ENCODE measurements at places on chromosomes 6 and 20.

DNA sequence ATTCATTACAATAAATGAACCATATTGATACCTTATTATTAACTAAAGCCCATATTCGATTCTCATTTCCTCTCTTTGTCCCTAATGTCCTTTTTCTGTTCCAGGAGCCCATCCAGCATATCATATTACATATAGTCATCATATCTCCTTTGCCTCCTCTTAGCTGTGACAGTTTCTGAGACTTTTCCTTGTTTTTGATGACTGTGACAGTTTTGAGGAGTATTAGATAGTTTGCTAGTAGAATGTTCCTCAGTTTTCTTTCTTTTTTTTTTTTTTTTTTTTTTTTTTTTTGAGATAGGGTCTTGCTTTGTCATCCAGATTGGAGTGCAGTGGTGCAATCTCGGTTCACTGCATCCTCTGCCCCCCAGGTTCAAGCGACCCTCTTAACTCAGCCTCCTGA lies 61.6 kb downstream of the TIAM2 start:
- DNase-seq, result no peak

DNA sequence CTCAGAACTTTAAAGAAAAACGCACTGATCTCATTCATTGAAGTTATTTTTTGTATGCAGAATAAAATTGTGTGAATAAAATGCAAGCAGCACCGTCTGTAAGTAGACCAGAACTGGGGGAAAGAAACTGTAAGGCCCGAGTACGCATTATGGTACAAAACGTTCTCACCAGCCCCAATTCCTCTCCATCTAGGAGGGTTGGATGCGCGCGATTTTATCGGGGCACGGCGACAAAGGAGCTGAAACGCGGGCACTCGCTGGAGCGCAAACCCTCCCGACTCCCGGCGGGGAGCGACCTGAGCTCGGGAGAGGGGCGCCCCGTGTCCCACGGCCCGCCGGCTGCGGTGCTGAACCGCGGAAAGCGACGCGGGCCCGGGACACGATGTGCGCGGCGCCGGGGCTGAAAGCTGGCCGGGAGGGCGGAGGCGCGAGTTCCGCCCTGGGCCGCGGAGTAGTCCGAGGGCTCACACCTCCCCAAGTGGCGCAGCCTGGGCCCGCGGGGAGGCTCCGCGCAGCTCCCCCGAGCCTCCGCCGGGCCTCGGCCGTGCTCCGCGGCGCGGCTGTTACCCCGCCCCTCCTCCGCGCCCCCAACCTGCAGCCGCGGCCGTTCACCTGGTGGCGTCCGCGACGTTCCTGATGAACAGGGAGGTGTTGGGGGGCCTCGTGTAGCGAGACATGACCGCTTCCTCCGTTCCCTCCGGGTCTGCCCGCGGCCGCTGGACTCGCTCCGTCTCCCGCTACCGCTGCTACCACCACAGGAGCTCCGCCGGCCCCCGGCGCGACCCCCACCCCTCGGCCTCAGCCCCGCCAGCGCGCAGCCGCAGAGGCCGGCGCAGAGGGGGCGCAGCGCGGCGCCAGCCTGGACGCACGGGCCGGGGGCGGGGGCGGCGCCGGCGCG lies at the start of gene SRSF12:
SRSF12 (minus strand) TSS at position 861 of the 898 bp plus-strand sequence; CDS start at position 677, 184 bp downstream.
- DNase-seq, result peak; percentile 59

- no peak for DNase-seq
Observed at GRCh38 chr20:20847814-20848213, 135.4 kb upstream of the RALGAPA2 start.

- DNase-seq, result no peak
Observed at GRCh38 chr6:132236281-132236680, 165.0 kb downstream of the MOXD1 start.

DNA sequence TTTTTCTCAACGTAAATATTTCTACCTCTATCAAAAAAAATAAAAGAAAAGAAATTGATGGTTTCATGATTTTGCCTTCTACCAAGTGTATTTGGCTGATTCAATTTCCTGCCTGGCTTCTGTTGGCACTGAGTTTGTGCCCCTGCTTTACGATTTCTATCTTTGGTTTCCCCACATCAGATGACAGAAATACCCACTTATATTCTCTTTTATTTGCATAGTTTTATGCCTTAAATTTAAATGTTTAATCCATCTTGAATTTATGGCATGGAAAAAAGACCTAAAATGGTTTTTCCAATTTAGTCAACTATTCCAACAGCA lies 34.3 kb downstream of the RNF24 start:
- no peak for DNase-seq

GRCh38 chr20:62453186-62453808 lies 22.5 kb downstream of the GATA5 start:
- no peak for DNase-seq

DNA sequence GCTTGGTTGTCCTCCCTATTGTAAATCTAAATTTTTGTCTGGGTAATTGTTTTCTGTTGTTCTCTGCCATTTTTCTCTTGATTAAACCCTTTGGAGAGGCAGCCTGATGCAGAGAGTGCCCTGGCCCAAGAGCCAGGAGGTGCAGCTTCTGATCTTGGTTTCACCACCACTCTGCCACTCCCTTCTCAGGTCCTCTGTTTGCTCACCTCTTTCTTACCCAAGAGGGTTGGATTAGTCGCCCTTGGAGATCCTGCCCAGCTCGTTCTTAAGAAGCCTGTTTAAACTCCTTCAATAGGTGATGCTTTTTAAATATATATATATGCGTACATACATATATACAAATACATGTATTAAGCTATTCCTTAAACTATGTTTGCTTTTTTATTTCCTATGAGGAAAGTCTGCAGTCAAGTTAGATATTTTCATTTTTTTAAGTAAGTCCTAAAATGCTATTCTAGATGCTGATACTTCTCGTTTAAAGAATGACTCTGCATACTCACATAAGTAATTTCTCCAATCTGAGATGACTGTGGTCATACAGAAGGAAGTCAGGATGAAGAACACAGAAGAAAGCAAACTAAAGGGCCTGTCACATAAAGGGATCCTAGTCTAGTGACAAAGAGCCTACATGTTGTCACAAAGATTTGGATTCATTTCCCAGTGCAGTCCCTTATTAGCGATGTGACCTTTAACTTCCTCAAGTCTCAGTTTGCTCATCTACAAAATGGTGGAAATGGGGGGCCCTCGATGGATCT lies 19.9 kb downstream of the TPD52L1 start:
- DNase-seq, result no peak

GRCh38 chr6:137320271-137320670 lies 101.1 kb upstream of the IFNGR1 start:
- no peak for DNase-seq

DNA sequence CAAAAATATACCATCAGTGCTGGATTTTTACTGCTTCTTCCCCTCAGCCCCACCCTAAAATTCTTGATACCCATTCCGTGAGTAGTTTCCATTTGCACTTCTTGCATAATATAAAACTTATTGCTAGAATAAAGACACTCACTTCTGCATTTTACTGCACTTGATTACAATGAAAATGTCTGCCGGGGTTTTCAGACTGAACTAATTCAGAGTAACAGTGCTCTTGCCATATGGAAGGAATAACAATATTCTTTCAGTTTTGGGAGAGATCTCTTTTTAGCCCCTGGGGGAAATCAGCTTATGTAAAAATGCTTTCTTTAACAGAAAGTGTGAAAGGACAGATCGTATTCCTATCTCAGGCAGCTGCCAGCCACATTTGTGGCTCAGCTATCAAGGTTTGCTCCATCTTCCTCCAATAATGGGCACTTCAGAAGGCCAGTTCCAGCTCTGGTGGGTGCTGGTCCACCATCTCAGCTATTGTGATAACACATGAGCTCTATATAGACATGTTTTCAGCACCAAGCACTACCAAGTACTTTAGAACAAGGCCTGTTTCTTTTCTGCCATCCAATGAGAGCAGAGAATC lies 8.9 kb downstream of the SMLR1 start:
- DNase-seq, result no peak

GRCh38 chr20:38222231-38222922 lies 38.2 kb downstream of the KIAA1755 start:
- peak; percentile 80 for DNase-seq

- no peak for DNase-seq
Observed at GRCh38 chr20:9928955-9929354, 90.1 kb upstream of the PAK5 start.

DNA sequence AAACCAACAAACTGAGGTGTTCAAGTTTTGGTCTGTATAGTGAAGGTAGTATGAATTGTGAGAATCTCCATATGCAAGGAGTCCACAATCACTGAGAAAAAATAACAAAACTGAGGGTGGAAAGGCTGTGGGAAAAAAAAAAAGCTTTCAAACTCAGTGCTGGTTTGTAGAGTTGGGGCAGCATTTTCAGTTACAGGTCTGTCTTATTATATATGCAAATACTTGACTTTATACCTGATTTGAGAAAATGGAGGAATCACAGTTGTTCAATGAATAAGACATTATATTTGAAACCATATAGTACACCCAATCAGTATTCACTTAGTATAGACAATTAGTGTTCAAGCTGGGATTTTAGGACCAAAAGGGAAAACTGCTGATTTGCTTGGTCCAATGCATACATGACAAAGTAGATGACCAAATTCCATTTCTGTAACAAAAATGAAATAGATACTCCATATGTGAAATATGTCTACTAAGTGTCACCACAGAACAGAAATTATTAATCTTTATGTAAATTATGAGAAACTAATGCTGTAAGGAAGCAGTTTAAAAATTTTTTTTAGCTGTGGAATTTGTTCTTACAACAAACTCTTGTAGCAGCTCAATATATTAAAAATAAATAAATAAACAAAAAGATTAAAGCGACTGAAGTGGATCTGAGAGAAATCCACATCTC lies 187.7 kb downstream of the ASCC3 start:
- no peak for DNase-seq

DNA sequence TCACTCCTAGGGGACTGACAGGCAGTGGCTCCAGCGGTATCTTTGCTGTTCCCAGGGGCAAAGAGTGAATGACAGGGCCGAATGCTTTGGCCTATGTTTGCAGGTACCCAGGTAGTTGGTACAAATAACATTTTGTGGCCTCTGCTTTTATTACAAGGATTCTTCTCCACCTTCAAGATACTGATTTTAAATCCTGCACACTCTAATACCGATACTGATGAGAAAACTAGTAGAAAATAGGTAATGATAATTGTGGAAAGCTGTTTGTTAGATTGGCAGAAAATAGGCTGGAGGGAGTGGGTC lies 772 bp downstream of the HINT3 start:
- no peak for DNase-seq

GRCh38 chr6:165543781-165544180 lies 119.3 kb downstream of the PDE10A start:
- DNase-seq, result no peak

DNA sequence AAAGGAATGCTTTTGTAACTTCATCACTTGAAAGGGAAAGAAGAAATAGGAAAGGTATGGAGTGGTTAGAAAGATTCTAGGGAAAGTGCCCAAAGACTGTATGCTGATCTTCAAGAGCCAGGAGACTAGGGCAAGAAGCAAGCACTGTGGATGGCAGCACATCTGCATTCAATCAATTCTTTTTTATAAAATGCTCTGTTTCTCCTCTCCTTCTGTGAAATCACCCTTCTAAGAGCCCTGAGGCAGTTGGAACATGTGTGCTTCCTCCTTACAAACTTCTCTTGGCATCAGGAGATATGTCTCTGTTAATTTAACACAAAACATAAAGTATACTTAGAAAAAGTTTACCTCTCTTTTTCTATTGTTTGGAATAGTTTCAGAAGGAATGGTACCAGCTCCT lies 1162.2 kb upstream of the GJE1 start:
- no peak for DNase-seq

GRCh38 chr6:89021629-89022028 lies 58.2 kb upstream of the RNGTT start:
- DNase-seq, result no peak

- DNase-seq, result no peak
Observed at GRCh38 chr6:46584586-46584985, 68.0 kb downstream of the CYP39A1 start.

- no peak for DNase-seq
Observed at GRCh38 chr20:25299806-25300205, 51.9 kb downstream of the PYGB start.

- DNase-seq, result no peak
Observed at GRCh38 chr6:151869787-151870186, 62.3 kb downstream of the ESR1 start.

DNA sequence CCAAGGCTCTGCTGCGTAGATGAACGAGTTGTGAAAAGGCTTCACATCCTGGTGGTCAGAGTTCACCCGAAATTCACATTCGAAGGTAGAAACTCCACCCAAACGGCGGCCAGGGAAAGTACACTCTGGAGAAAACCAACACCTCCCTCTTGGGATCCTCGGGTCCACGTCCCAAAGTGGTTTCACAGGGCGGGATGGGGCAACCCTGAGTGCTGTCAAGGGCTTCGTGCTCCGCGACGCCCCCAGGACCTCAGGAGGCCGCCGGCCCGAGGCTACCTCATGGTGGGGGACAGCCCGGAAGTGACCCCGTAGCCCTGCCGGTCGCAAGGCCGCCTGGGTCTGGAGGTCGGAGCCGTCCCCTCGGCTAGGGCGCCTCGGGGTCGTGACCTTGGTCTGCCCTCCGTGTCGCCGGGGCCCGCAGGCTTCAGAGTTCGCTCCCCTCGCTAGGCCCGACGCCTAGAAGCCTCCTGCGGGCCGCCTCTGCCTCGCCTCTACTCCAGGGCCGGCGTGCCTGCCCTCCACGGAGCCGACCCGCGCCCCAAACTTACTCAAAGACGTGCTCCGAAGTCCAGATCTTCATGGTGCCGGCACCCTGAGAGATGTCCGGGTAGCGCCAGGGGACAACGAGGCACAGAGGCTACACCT lies at the start of gene PRELID3B:
PRELID3B (minus strand) TSS at position 636 of the 645 bp plus-strand sequence; CDS start at position 580, 56 bp downstream.
- DNase-seq, result peak; percentile 21

DNA sequence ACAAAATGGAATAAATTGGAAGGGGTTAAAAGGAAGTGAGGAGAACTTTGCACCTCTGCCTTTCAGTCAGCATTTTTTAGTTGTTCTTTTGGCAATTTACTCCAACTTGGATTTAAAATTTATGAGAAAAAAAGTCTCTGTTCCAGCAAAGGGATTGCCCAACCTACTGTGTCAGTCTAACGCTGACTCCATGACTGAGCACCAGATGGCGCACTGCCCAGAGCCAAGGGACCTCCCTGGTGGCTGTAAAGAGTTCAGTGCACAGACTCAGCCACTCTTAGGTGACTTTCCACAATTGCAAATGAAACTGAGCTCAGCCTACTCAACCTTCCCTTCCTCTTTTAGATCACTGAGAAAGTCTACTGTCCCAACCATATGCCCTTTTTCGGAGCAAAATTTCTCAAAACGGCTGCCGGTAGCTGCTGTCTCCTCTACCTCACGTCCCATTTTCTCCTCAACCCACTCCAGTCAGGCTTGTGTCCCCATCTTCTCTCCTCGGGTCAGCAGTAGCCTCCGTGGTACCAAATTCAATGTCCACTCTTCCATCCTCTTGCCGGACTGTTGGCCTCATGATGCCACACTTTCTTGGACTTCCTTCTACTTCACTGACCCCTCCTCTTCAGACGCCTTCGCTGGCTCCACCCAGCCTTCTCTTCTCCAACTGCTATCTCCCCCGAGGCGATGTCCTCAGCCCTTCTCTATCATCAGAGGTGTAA lies 38.7 kb downstream of the GSTA2 start:
- DNase-seq, result no peak

- DNase-seq, result no peak
Observed at GRCh38 chr6:79613912-79614311, 17.2 kb upstream of the SH3BGRL2 start.

GRCh38 chr6:149457316-149457884 lies 27.4 kb downstream of the ZC3H12D start:
- no peak for DNase-seq

Data from activated naive CD4-positive, alpha-beta T cell treated with anti-CD3 and anti-CD28 coated beads, Interleukin-2, amount 50 U/mL, for 72 hours (primary cell).